ENCODE measurements at places on chromosomes 13 and 19.

GRCh38 chr19:5222821-5223321, 117.7 kb downstream of the PTPRS start:
- DNase-seq, result no peak

DNA sequence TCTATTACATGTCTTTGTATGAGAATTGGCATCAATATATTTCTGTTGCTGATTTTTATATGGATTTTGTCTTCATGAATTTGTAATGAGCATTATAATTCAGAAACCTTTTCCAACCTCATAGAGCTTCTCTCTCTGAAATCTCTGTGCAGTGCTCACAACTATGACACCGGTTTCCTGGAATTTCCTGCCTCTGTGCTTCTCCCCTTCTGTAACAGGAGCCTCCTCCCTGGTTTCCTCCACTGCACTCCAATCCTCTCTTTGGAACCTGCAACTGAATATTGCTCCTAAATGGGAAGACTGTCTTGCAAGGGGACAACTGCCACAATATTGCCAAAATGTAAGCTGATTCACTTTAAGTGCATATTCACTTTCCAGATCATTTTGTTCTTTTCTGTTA, 1147.9 kb downstream of the UQCRFS1 start:
- DNase-seq, result no peak

GRCh38 chr13:21997726-21998125, 326.9 kb downstream of the FGF9 start:
- DNase-seq, result no peak

GRCh38 chr13:114129649-114130062, 2.8 kb downstream of the RASA3 start:
- DNase-seq, result peak; percentile 32

DNA sequence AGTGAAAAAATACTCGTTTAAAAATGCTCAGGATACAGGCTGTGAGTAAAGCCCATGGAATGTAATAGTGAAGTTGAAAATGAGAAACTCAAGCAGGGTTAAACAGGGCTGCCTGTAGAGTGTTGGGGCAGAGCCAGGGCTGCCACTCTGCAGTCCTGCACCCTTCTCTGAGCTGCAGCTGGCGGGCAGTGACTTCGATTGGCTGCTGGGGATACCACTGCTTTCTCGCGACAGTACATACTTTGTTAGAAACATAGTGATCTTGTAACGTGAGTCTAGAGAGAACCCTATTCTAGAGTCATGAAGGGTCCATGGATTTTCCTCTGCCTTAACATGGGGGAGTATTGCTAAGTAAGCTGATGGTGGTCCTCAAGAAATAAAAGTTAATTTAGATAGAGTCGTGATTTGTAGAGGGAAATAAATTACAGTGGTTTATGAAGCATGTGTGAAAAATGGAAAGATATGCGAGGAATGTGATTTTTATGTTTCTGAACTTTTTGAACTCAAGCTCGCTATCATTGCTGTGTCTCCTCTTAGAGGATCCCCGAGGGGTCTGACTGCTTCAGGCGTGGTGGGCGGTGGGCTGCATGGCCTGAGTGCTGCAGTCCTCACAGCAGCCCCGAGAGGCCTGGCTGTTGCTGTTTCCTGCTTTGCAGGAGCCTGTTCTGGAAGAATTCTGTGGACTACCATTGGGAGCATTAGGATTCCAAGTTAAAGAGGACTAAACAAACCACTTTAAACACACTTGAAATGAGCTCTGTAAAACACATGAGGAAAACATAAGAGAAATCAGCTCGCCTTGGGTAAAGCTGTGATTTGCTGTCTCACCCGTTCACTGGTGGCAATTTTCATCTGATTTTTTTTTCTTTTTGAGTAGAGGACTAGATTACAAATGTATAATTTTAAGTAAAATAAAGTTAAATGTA, 95.7 kb downstream of the ARHGEF7 start:
- DNase-seq, result no peak

GRCh38 chr19:28633319-28634018, 579.5 kb downstream of the UQCRFS1 start:
- peak; percentile 50 for DNase-seq

- DNase-seq, result no peak
Measured at GRCh38 chr19:16398530-16399249, 73.1 kb downstream of the EPS15L1 start.

GRCh38 chr13:46569456-46569855, 16.5 kb downstream of the LRCH1 start:
- DNase-seq, result no peak

DNA sequence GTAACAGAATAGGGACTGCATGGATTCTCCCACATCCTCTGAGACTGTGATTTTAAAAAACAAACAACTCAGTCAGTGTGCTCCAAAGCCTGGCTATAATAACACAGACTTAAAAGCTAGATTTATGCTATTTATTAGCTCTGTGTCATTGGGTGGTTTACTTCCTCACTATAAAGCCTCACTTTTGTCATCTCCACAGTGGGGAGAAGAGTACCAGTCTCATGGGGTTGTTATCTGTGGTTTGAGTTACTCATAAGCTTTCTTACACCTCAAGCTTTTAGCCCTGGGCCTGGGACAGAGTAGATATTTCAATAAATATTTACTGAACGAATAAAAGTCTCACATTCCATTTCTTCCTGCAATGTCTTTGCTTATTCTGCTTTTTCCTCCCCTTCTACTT, 5.3 kb downstream of the RNASEH2B start:
- no peak for DNase-seq

GRCh38 chr13:59229861-59230260, 933.9 kb downstream of the DIAPH3 start:
- no peak for DNase-seq

- DNase-seq, result no peak
Measured at GRCh38 chr19:15556634-15557181, 48.4 kb downstream of the CYP4F22 start.

- DNase-seq, result no peak
Measured at GRCh38 chr19:40608240-40608621, 7.1 kb downstream of the LTBP4 start.

DNA sequence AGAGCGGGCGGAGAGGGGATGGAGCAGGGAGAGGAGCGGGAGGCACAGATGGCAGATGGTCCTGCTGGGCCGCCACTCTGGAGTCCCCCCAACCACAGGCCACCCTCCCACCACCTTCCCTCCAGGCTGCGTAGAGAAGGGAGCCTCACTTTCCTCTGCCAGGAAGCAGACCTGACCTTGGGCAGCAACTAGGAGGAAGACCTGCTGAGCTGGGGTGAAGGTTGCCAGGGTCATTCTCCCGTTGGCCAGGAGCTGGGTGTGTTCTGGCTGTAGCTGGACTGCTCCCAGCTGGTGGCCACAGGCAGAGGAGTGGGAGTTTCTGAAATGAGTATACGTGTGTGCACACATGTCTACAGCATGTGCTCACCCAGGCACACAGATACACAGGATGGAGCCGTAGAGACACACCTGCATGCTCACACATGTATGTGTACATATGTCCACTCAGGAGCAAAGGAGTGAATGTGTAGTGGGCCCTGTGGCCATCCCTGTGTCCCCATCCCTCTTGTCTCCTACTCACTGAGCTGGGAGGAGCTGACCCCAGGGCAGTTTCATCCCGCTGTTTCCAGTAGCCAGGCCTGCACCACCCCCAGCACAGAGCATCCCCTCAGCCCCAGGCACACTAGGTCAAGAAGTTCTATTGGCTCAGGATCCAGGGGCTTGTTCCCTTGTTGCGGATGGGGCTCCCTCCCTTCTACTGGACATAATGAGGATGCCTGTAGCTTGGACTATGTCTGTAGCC, 53.0 kb downstream of the CHST8 start:
- no peak for DNase-seq
